ENCODE measurements at places on chromosomes 6 and 20.

- DNase-seq = no peak
These were observed 44.0 kb downstream of the PANK2 start for GRCh38 chr20:3933218-3933617.

DNA sequence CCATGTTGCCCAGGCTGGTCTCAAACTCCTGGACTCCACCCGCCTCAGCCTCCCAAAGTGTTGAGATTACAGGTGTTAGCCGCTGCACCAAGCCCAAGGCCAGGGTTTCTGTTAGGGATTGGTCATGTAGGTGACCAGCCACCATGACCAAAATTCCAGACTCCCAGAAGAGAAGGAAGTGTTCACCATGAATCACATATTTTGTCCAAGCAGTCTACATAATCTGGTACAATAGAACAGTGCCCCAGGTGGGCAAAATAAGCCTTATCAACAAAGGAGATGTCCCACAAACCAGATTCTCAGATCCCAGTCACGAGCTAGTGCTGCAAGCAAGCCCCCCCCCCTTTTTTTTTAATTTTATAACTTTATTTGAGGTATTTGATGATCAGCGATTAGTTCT lies 20.0 kb downstream of the ZNF341 start:
- no peak for DNase-seq

DNA sequence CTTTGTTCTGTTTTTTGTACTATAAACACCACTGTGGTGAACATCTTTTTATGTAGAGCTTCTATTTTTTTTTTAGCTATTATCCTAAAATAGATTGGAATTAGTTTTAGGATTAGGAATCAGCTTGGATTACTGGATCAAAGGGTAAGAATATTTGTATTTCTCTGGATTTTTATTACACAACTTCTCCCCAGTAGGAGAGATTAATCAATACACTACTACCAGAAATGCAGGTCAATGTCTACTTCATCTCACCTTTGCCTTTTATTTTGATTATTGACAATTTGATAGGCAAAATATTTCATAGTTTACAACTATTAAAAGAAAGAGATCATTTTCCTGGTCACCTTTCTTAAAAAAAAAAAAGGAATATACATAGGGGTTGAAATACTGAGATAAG lies 191.9 kb downstream of the TSHZ2 start:
- DNase-seq = no peak

- DNase-seq = no peak
These were observed 27.8 kb downstream of the JAG1 start for GRCh38 chr20:10646006-10646405.

- no peak for DNase-seq
These were observed 38.6 kb downstream of the OVOL2 start for GRCh38 chr20:18019068-18019467.

DNA sequence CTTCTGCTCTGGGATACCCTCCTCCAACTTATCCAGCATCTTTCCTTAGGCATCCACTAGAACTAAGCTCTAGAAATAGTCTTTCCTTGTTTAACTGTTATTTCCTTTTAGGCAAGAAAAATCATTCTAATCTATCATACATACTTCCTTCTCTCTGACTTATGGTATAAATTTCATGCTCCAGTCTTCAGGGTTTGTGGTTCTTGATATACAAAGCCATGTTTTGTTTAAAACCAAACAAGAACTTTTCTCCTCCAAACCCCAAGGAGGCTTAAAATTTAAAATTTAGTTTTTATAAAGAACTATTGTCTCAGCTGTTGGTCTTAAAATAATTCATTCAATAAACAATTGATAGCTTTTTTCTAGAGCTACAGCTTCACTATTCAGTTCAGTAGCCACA lies 77.2 kb downstream of the CD164 start:
- no peak for DNase-seq

DNA sequence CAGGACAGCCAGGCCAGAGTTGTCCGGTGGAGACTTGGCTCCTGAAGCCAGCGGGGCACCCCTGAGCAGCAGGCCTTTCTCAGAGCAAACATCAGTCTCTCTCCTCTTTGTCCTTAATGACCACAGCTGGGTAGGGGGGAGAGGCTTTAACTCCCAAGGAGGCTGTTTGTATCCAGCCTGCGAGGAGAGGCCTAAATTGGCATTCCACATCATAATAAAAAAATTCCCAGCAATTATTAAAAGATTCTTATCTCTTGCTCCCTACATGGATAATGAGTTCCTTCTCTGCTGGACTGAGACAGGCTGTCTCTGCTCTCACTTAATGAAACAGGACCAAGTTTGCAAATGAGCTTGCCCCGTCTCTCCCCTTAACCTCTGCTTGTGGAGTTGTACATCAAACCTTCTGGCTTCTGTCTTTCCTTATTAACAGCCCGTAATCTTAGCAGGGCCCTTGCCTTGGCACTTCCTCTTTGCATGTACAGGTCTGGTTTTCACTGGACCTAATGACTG lies 838.2 kb downstream of the MAFB start:
- DNase-seq = no peak

DNA sequence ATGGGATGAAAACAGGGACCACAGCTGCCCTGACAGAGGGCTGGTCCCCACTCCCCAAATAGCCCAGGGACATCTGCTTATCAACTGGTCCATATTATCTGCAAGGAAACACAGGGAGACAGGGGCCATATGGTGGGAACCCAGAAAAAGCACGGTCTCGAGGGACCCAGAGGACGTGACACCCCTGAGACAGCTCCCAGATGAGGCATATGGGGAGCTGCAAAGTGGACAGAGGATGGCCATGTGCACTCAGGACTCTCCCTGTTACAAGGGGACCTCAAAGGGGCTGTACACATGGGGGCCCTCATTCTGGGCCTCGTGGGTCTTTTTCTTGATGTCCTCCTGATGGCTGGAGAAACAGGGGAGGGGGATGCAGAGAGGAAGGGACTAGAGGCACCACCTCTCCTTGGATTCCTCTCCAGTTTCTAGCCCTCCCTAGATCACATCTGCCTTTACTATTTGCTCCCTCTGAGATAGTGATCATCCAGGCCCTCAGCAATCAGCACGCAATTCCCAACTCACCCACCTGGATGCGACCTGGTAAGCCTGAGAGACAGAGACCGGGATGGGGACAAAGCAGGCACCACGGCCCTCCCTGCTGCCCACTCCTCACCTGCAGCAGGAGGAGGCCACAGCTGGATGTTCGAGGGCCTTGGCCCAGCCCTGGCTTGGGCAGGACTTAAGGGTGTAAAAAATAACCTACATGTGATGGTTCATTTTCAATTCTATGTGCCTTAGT lies 13.1 kb upstream of the HLA-G start:
- DNase-seq = no peak

GRCh38 chr6:85436939-85437495 lies 12.9 kb upstream of the NT5E start:
- DNase-seq = no peak

- no peak for DNase-seq
These were observed 356.9 kb downstream of the KIF16B start for GRCh38 chr20:16216227-16216913.

GRCh38 chr20:35539756-35540212 lies 2.1 kb upstream of the ERGIC3 start:
- no peak for DNase-seq

DNA sequence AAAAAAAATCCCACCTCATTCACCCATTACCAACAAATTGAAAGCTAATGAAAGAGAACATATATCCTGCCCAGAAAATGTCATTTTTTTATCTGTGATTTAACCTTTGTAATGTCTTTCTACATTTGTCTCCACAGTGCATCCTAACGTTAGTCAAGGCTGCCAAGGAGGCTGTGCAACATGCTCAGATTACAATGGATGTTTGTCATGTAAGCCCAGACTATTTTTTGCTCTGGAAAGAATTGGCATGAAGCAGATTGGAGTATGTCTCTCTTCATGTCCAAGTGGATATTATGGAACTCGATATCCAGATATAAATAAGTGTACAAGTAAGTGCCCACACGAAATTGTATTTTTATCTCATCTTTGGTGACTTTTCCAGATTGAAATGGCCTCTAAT lies 30.0 kb downstream of the RSPO3 start:
- no peak for DNase-seq

- DNase-seq = no peak
These were observed 3.1 kb upstream of the PCNA start for GRCh38 chr20:5122873-5123260.

DNA sequence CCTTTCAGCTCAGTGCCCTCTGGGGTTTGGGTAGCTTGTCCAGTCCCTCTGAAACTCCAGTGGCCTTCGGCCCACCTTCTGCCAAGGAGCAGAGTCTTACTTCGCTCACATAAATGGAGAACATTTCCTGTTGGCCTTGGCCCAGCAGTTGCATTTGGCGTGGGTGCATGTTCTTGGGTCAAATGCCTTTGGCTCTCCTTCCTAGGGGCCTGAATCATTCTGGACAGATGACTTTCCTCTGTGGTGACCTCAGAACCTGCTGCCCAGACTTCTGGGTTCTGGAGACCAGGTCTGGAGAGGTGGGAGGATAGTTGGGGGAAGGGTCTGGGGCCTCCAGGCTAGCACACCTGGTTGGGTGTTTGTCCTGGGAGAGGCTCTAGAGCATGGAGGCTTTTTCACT lies 29.3 kb downstream of the BCAS4 start:
- DNase-seq = no peak

DNA sequence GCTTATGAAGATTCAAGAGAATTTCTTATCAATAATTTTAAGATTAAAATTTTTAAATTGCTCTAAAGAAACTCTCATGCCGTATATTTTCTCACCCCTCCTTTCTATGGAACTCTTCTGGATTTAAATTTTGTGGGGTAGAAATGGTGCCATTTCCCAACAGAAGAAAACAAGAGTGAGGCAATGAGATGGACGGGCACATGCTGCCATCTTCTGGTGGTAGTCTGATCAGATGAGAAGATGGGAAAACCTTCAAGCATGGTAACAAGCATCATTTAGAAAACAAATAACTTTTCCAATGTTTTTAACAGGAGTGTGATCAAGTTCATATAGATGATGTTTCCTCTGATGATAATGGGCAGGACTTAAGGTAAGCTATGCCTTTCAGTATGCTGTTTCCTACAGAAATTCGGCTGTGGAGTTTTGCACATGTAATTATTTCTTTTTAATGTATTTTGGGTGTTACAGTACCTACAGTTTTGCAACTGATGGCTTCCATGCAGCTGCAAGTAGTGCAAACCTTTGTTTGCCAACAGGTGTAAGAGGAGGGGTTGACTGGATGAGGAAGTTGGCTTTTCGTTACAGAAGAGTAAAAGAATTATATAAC lies 271.4 kb downstream of the EYA4 start:
- no peak for DNase-seq

DNA sequence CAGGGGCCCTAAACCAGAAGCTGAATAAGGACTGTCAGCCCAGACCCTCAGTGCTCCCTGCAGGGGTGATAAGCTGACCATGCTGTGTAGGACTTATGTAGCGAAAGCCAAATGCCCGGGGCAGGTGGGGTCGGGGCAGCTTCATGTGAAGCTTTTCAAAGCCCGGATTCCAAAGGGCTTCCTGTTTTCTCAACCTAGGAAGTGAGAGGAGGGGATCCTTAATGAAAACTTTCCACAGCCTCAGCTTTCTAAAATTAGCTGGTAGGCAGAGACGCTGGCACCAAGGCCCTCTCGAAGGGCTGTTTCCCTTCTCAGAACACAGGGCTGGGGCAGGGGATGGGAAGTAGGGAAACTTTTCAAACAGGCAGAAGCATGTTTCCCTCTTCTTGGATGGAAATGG lies 148.9 kb downstream of the NFATC2 start:
- DNase-seq = no peak

- DNase-seq = no peak
These were observed 184.7 kb downstream of the HDGFL1 start for GRCh38 chr6:22754061-22754460.

DNA sequence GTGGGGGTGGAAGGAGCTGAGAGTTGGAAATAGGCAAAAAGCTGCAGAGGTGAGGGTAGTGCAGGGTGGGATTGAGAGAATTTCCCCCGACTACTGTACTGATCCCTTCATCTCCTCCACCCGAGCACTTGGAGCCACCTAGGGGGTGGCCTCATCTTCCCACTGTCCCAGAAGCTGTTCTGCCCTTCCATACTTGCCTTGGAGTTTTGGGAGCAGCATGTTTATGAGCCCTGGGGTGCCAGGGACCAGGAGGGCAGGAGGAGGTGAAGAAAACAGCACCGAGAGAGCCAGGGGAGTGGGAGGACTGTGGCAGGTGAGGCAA lies 34.0 kb upstream of the HLA-A start:
- DNase-seq = no peak

GRCh38 chr6:64680446-64680845 lies 1026.6 kb downstream of the EYS start:
- DNase-seq = no peak

DNA sequence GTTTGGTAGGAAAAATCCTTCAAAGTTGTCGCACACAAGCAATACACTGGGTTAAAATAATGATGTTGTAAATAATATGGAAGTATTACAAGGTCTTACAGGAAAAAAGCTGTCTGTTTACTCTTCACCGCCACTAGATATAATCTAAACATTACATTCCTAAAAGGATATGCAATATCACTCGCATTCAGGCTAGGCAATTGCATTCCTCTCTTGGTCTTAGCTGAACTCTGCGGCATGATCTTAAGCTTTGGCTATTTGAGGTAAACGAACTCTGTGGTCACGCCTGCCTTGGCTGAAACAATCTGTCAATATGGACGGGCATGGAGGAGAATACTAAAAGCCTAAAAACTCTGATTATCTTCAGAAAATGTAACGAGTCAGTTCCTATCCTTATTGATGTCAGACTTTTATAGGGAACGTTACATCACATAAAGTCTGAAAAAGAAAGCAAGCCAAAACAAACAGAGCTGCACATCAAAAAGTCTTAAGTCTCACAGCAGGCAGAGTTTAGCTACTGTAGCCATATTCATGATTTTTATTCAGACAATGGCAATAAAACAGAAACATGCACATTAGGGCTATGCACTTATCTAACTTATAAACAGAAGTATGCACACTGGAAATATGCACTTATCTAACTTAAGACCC lies 30.8 kb upstream of the FILIP1 start:
- no peak for DNase-seq

DNA sequence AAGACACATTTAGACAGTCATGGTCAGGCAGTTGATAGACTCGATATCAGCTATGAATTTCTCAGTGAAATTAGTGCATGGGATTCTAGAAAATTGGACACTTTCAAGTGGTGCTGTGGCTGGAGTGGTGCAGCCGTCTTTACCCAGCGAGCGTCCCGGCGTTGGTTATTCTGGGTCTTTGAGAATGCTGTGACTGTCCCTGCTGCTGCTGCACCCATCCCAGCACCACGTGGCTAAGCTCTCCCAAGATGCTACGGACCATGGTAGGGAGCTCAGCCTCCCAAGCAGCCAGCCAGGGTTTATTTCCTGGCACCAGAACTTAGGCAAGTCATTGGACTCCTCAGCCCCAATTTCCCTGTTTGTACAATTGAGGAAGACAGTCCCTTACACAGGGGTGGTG lies 147.2 kb upstream of the RPS6KA2 start:
- DNase-seq = no peak

- DNase-seq = no peak
These were observed 11.5 kb downstream of the NAPB start for GRCh38 chr20:23409800-23410199.

- DNase-seq = no peak
These were observed 47.4 kb downstream of the TCP11 start for GRCh38 chr6:35093783-35094182.

GRCh38 chr6:68013780-68014515 lies 621.1 kb upstream of the ADGRB3 start:
- DNase-seq = no peak

Measured in RWPE2 (cell line).